ENCODE measurements at places on chromosomes 1 and 21.
A peak's percentile ranks its signal among the peaks of the same experiment; 100 is the strongest.

DNA sequence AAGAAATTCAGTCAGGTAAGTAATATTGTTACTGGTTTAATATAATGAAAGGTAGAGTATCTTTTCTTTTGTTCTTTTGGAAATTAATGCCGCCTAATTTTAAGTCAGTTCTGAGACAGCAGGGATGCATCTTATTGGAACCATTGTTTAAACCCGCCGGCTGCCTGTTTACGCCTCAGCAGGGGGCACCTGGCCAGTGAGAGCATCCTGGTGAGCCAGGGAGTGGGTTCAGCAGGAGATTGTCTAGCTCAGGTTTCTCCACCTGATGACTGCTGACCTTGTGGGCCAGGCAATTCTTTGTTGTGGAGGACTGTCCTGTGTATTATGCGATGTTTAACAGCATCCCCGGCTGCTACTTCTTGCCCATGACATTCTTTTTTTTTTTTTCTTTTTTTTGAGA is 30.2 kb downstream of the CHAF1B start:
- DNase-seq = no peak

DNA sequence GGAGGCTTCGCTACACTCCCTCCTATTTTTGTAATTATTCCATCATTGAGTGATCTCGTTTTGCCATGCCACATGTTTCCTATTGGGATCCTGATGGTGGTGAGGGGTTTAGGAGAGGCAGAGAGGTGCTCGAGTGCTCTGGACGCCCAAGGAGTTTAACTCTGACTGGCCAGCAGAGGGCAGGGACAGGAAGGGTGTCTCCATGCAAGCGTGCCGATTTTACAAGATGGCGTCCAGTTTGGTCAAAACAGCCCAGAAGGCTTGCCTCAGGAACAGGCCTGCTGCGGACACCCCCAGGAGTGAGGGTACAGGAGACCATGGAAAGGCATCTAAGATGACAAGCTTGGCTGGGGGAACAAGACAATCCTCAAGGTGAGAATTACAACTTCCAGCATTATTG is 33.8 kb upstream of the KCNE2 start:
- DNase-seq = no peak

GRCh38 chr1:2258996-2259395 is 30.9 kb downstream of the SKI start:
- no peak for DNase-seq

GRCh38 chr1:159756397-159756796 is 24.4 kb upstream of the DUSP23 start:
- DNase-seq = peak; percentile 75

- DNase-seq = peak; percentile 69
Observed at GRCh38 chr1:243718893-243719292, 131.2 kb downstream of the AKT3 start.

GRCh38 chr1:227919906-227920305 is 27.8 kb downstream of the WNT9A start:
- DNase-seq = no peak

DNA sequence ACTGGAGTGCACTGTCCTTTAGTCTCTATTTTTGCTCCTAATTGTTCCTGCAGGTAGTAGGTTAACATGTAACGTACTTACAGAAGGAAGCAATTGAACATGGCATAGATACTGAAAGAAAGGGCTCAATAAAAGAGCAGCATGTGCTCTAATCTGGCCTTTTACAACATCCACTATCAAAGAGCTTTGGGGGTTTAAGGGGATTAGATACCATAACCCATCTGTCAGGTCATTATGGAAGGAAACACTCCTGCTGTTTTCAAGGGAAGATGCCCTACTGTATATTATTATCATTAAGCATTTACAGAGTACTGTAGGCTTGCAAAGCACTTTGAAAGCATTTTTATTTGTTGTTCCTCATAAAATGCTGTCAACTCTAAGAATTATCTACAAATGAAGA is 152.8 kb downstream of the TTLL7 start:
- DNase-seq = no peak

- peak; percentile 82 for DNase-seq
Observed at GRCh38 chr21:25638660-25639550, at the start of gene JAM2. Gene JAM2, plus strand, starts transcription at chr21:25639258. Its CDS starts 564 bp downstream, at chr21:25639822.

DNA sequence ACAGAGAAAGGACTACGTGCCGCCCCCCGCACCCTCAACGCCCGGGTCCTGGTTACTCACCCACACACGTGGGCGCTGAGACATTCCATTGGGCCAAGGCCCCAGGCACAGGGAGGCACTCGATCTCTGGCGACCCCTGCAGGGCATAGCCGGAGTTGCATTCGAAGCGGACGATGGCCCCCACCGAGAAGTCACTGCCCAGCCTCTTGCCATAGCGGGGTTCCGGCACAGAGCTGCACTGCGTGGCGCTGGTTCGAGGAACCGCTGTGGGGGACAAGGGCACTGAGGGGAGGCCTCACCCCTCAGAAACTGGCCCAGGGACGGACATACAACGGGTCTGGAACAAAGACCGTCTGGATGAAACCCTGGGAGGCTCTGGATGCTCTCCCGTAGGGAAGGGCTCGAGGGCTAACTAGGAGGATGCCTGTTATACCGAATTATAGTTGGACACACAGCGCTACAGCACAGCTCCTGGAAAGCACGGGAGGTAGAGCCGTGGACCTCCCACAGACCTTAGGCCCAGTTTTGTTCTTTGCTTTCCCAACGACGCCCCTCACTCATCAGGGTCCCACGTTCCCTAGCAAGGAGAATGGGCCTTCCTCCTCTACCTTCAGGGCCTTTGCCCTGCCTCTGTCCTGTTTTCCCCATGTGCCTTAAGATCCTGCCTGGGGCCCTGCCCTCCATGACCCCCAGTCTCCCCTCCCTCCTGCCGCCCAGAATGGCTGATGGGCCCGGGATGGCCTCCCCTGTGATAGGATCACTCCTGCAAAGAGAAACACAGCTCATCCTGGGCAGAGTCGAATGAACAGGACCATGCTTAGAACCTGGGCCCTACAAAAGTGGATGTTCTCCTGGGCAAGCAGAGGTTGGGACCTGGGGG is 152.8 kb downstream of the ZSCAN20 start:
- DNase-seq = no peak

GRCh38 chr1:9257851-9258250 is 23.3 kb downstream of the H6PD start:
- DNase-seq = no peak

- no peak for DNase-seq
Observed at GRCh38 chr1:193448682-193449461, 262.5 kb upstream of the B3GALT2 start.

- no peak for DNase-seq
Observed at GRCh38 chr1:38489844-38490270, 369.7 kb downstream of the RRAGC start.

GRCh38 chr1:59354709-59355337 is 57.9 kb downstream of the FGGY start:
- DNase-seq = no peak

DNA sequence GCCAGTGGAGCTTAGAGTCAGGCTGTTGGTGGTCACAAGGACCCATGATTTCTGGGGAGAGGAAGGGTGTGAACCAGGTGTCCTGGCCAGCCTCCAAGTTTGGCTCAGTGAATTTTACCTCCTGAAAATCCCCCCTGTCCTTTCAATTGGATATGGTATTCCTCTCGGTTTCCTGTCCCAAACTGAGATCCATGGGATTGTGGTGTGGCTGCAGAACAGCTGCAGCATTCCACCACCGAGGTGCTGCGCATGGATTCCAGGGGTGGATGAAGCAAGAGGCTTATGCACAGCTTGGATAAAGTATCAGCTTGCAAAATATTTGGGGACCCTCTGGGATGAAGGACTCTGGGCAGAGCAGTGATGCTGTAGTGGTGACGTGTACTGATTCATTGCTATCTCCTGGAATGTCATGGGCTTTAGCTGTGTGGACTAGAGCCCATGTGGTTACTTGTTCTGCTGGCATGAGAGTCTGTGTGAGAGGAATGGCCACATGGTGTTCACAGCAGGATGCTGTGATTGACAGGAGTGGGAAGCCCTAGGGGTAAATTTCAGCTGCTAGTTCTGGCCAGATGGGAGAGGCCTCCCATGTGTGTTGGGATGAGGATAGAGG is 148.7 kb upstream of the SPAG17 start:
- no peak for DNase-seq

- no peak for DNase-seq
Observed at GRCh38 chr1:69898403-69898947, 306.9 kb downstream of the LRRC40 start.
